ENCODE measurements at places on chromosomes 1 and 21. TPM values are rescaled to one million over a fixed set of nuclear protein-coding genes. Genes with fewer than 3 reads are reported as not detected.

DNA sequence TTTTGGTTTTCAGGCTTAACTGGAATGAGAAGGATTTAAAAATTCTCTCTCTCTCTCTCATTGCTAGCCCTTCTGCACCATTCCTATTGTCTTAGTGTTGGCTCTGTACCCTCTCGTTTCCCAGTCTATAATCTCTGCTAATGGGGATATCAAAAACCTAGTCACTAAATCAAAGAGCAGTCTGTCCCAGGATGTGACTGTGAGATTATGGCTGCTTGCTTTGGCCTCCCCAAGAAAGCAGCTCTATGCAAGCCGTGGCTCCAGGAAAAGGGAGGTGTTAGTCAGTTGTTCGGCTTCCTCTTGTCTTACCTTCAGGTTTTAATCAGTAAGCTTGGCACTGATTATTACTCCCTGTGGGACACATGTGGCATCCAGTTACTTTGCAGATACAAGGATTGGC, 468.8 kb downstream of the USP25 start:
- H3K27ac ChIP-seq, result no peak overlapping the region
- peaks cover 2% of the 10 kb centered on the region for H3K4me1 ChIP-seq
- no peak for DNase-seq
- no peaks in the 10 kb centered on the region for H3K27me3 ChIP-seq
- no peaks in the 10 kb centered on the region for H3K36me3 ChIP-seq

- H3K27ac ChIP-seq, result no peak overlapping the region
- H3K36me3 ChIP-seq, result no peaks in the 10 kb centered on the region
- peak; percentile 90 for DNase-seq
- no peak overlapping the region for H3K4me3 ChIP-seq
- peaks cover 2% of the 10 kb centered on the region for H3K4me1 ChIP-seq
These were observed 9.2 kb upstream of the SFPQ start for GRCh38 chr1:35202048-35202719.

DNA sequence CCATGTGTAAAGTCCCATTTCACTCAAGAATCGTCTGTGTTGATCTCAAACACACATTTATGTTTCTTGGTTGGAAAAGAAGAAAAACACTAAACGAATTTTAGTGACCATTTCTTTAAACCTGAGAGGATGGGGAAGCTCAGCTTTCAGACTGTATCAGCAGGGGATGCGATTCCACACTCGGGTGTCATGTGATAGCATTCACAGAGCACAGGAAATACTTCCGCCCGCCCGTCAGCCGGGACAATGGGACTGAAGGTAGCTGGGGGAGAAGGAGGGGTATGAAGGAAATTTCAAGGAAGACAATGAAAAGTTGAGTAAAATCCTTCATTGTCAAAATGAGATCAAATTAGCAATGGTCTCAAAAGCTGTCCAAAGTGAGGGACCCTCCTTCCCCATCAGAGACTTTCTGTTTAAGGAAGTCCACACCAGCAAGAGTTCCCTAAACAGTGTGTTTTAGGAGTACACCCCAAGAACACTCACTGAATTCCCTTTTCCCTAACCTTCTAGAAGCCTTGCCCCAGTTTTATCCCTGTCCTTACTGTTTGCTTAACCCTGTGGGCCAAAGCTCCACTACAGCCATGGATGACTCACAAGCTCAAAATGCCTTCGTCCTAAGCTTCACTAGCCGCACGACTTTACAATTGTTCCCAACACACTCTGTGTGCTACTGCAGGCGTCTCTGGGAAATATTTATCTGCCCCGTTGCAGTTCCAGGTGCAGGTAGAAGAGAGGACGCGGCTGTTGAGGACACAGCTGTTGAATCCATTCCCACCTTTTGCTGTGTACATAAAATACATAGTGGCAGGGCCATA, 51.4 kb upstream of the SIM2 start:
- no peaks in the 10 kb centered on the region for H3K27me3 ChIP-seq
- H3K4me3 ChIP-seq, result no peak overlapping the region
- H3K27ac ChIP-seq, result no peak overlapping the region
- H3K36me3 ChIP-seq, result no peaks in the 10 kb centered on the region
- DNase-seq, result peak; percentile 27

DNA sequence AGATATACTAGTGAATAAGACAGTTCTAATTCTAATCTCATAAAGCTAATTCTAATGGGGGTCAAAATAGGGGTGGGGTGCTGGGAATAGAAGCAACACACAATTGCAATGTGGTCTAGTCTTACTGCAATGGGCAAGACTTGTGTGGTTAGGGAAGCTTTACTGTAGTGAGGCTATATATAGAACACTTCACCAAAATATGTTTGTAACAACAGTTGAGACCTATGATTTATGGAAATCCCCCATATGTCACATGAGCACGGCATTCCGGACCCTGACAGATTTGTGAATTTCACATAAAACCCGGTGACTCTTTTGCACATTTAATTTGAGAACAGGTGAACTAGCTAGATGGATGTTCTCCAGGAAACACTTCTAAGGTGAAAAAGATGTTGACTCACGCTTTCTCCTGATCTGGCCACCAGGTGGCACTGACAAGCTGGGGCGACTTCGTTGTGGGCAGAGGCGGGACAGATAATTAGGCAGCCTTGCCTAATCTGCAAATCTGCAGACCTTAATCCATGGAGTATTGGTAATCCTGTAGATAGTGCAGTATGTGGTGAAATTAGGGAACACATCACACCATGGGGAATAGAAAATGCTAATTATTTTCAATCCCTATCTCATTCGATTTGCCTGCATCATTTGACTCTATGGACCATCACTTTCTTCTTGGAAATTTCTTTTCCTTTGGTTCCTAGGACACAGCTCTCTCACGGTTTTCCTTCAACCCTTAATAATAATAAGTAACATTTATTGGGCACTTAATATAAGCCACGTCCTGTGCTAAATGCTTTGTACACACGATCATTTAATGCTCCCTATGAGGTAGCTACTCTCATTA, 37.7 kb downstream of the KIAA0040 start:
- no peaks in the 10 kb centered on the region for H3K4me1 ChIP-seq
- DNase-seq, result peak; percentile 69
- H3K27ac ChIP-seq, result no peak overlapping the region

DNA sequence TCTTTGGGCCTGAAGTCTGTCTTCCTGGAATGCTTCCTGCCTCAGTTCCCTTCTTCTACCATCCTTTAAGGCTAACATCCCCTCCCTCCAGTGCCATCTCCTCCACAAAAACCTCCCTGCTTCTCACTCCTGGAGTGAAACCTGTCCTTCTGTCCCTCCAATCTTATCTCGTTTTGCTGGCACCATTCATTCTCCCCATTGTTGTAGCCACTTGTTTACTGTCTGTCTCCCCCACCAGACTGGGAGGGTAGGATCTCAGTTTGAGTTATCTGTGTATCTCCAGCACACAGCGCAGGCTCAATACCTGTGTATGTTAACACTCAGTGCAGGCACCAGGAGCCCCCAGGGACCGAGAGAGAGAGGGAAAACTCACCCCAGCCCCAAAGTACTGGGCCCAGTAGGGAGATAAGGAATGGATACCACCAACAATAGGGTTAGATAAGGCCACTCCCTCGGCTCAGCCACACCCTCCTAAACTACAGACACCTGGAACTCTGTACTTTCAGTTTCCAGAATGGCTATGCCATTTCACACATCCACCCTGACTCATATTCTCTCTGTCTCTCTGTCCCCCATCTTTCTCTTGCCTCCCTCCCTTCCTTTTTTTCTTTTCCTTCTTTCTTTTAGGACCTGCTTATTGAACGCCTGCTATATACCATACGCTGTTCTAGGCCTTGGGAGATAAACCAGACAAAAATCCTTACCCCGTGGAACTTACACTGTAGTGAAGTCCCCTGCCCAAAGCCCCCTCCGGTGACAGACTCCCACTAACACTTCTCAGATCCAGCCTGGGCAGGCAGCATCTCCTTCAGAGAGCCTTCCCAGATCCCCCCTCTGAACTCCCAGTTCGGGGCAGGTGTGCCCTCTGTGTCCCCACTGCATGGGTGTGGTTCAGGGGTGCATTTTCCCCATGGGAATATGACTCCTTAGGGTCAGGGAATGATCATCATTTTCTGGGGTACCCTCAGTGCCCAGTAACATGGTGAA, 3.3 kb upstream of the SSBP3 start:
- H3K4me3 ChIP-seq, result no peak overlapping the region
- DNase-seq, result no peak
- H3K27me3 ChIP-seq, result no peaks in the 10 kb centered on the region
- no peak overlapping the region for H3K27ac ChIP-seq

- H3K4me1 ChIP-seq, result no peaks in the 10 kb centered on the region
- H3K36me3 ChIP-seq, result no peaks in the 10 kb centered on the region
- H3K27ac ChIP-seq, result no peak overlapping the region
- DNase-seq, result peak; percentile 50
- peaks cover 5% of the 10 kb centered on the region for H3K27me3 ChIP-seq
These were observed 305.1 kb downstream of the MATN1 start for GRCh38 chr1:30418061-30418938.

- H3K4me1 ChIP-seq, result no peaks in the 10 kb centered on the region
- H3K4me3 ChIP-seq, result no peak overlapping the region
- no peaks in the 10 kb centered on the region for H3K27me3 ChIP-seq
- H3K27ac ChIP-seq, result no peak overlapping the region
These were observed 21.3 kb upstream of the FCRL2 start for GRCh38 chr1:157798211-157798610.

GRCh38 chr1:153958961-153959260, 499 bp upstream of the CRTC2 start:
- peaks cover 42% of the 10 kb centered on the region for H3K4me1 ChIP-seq
- peak overlapping the region; percentile 93 for H3K27ac ChIP-seq
- H3K4me3 ChIP-seq, result peak overlapping the region; percentile 31
- H3K27me3 ChIP-seq, result no peaks in the 10 kb centered on the region
- peaks cover 32% of the 10 kb centered on the region for H3K36me3 ChIP-seq

DNA sequence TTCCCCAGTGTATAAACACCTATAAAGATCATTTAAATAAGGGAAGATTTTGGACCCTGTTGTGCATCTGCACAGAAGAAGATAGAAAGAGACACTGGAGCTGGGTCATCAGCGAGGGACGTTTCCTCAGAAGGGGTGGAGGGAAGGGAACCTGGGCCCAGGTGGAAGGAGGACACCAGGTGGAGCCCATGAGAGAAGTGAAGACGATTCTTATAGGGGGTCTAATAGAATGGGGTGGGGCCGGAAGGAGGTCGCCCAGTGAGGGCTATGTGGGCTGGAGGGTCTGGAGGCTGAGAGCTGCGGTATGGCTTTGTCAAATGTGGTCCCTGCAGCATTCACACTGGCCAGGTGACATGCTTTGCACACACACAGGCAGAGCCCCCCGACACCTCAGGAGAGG, 13.7 kb downstream of the KIRREL1 start:
- no peak overlapping the region for H3K4me3 ChIP-seq
- H3K4me1 ChIP-seq, result peaks cover 73% of the 10 kb centered on the region
- H3K36me3 ChIP-seq, result peaks cover 9% of the 10 kb centered on the region
- H3K27ac ChIP-seq, result peak overlapping the region; percentile 91

GRCh38 chr1:160143695-160144094, 7.7 kb upstream of the ATP1A4 start:
- H3K4me1 ChIP-seq, result no peaks in the 10 kb centered on the region
- H3K36me3 ChIP-seq, result peaks cover 28% of the 10 kb centered on the region
- DNase-seq, result no peak
- H3K27me3 ChIP-seq, result no peaks in the 10 kb centered on the region
- H3K4me3 ChIP-seq, result no peak overlapping the region

DNA sequence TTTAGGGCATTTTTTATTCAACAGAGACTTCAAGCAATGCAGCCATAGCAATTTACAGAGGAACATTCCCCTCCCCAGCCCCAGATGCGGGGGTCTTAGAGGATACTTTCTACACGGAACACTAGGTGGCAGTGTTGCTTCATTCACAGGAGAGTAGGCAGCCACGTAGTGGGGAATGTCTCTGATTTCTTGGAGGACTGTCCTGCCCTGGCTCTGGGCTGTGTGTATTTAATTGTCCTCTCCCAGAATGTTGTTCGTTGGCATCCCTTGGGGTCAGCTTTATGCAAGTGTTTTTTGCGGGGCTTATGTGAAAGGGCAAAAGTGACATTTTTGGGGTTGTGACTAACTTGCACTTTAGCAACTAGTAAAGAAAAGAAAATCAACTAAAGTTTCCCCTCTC, 96.9 kb downstream of the PAPPA2 start:
- no peaks in the 10 kb centered on the region for H3K36me3 ChIP-seq
- H3K4me1 ChIP-seq, result peaks cover 7% of the 10 kb centered on the region
- no peak overlapping the region for H3K27ac ChIP-seq
- peaks cover 8% of the 10 kb centered on the region for H3K27me3 ChIP-seq

- H3K36me3 ChIP-seq, result no peaks in the 10 kb centered on the region
- no peak overlapping the region for H3K4me3 ChIP-seq
- H3K4me1 ChIP-seq, result no peaks in the 10 kb centered on the region
- no peak overlapping the region for H3K27ac ChIP-seq
These were observed 702.3 kb downstream of the BRINP3 start for GRCh38 chr1:189775343-189775742.

GRCh38 chr1:44355582-44356305, 687 bp upstream of the ERI3 start:
- no peak for DNase-seq
- peaks cover 2% of the 10 kb centered on the region for H3K36me3 ChIP-seq
- peaks cover 13% of the 10 kb centered on the region for H3K4me1 ChIP-seq
- H3K27ac ChIP-seq, result no peak overlapping the region

- H3K27me3 ChIP-seq, result no peaks in the 10 kb centered on the region
- H3K27ac ChIP-seq, result peak overlapping the region; percentile 64
- peaks cover 54% of the 10 kb centered on the region for H3K36me3 ChIP-seq
These were observed 19.0 kb downstream of the THEMIS2 start for GRCh38 chr1:27891196-27891889.

GRCh38 chr1:204080163-204080903, 7.4 kb downstream of the SOX13 start:
- no peak for DNase-seq
- H3K27ac ChIP-seq, result no peak overlapping the region
- no peaks in the 10 kb centered on the region for H3K36me3 ChIP-seq
- H3K27me3 ChIP-seq, result peaks cover 2% of the 10 kb centered on the region

- no peak for DNase-seq
- peaks cover 17% of the 10 kb centered on the region for H3K27me3 ChIP-seq
- peak overlapping the region; percentile 64 for H3K4me3 ChIP-seq
- H3K36me3 ChIP-seq, result no peaks in the 10 kb centered on the region
These were observed 468 bp upstream of the NIBAN1 start for GRCh38 chr1:184974837-184975115.

The HDAC1 gene
- 31.2 TPM for total RNA-seq

The OR14K1 gene
- total RNA-seq, result not detected

The TBX19 gene
- total RNA-seq, result 0.80 TPM

The AIRE gene
- 0.04 TPM for total RNA-seq

The CD1D gene
- total RNA-seq, result 1.6 TPM

The TSPEAR gene
- 0.04 TPM for total RNA-seq
